Fibroblast of villous mesenchyme (primary cell): ENCODE measurements at places on chromosomes 5 and 9. TPM values are rescaled to one million over a fixed set of nuclear protein-coding genes. Genes with fewer than 3 reads are reported as not detected.

The SLC35D2 gene
- 14.8 and 19.0 TPM in 2 replicates for total RNA-seq

DNA sequence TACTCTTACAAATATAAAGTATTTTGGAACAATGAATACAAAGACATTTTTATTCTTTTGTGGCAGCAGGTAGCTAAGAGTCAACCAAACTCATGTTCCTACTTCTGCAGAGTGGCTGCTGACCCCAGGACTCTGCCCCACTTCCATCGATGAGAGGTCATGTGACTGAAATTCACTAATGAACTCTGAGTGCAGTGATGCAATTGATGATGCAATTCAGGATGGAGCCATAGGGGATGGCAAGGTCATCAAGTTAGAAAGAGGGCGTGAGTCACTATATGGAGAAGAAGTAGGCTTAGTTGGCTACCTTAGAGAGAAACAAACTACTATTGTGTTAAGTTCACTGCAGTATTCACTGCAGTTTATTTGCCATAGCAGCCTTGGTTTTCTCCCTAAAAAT lies 340.4 kb downstream of the CTNND2 start:
- DNase-seq = no peak

The APBB3 gene
- total RNA-seq = 11.9 and 14.7 TPM in 2 replicates

DNA sequence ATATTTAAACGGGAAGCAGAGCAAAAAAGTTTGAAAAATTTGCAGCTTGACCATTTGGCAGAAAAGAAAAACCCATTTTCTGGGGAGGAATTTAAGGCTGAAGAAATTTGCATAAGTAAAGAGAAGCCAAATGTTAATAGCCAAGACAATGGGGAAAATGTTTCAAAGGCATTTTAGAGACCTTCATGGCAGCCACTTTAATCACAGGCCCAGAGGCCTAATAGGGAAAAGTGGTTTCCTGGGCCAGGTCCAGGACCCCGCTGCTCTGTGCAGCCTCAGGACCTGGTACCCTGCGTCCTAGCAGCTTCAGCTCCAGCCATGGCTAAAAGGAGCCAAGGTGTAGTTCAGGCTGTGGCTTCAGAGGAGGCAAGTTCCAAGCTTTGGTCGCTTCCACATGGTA lies 507.3 kb downstream of the SLCO4C1 start:
- no peak for DNase-seq

The PHAX gene
- total RNA-seq = 55.4 and 71.2 TPM in 2 replicates

The DNAH5 gene
- total RNA-seq = 0.97 and 1.3 TPM in 2 replicates

- DNase-seq = no peak
These were observed 14.6 kb downstream of the FOXD1 start for GRCh38 chr5:73433982-73434342.

DNA sequence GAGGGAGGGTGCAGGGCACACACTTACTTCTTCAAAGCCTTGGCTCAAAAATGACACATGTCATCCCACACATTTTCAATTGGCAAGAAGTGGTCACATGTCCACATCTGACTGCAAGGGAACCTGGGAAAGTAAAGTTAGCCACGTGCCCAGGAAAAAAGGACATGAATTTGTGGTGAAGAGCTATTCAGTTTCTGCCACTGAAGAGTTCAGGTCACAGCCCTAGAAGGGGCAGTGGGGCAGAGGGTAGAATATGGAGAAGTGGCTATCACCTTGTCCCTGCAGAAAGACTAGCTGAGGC lies 1.9 kb upstream of the RGS14 start:
- DNase-seq = no peak

DNA sequence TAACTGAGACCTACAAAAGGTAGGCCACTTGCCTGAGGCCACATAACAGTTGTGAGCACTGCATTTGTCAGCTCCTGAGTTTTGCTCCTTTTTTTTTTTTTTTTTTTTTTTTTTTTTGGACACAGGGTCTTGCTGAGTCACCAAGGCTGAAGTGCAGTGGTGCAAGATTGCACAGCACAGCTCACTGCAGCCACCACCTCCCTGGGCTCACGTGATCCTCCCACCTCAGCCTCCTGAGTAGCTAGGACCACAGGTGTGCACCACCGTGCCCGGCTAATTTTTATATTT lies 37.1 kb downstream of the LAMC3 start:
- DNase-seq = no peak

DNA sequence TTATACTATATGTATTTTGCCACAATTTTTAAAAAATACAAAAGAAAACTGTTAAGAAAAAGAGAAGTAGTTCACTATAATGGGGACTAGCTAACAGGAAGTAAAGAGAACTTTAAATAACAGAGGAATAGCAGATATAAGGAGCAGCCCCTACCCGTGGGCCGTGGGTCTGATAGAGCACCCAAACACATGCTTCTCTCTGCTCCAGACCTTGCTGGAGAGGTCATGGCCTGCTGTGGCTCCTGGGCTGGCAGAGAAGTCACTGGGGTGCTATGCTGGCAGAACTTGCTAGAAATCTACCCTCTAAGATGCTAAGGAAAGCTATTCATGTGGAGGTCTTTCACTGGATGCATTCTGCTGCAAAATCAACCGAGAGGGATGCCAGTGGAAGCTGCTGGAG lies 10.0 kb upstream of the TNFAIP8 start:
- DNase-seq = no peak

DNA sequence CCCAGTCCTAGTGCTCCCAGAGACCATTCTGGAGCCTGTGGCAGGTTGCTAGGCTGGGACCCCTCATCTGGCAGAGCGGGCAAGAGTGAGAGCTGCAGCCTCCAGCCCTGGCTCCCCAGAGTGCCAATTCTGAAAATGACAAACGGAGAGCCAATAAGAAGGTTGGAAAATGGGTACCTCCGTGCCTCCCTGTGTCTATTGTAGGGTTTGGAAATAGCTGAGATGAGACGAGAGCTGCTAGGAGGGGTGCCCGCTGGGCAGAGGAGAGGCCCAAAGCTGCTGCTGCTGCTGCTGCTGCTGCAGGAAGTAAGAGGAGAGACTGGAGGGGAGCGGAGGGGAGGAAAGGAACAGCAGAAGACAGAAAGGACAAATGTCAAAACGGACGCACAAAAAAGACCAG lies 36.0 kb upstream of the FUBP3 start:
- no peak for DNase-seq

The TPM2 gene
- 1,636 and 1,893 TPM in 2 replicates for total RNA-seq

GRCh38 chr9:89992326-89993198 lies 387.8 kb downstream of the GADD45G start:
- no peak for DNase-seq

GRCh38 chr5:41508696-41509398 lies 1.6 kb downstream of the PLCXD3 start:
- DNase-seq = no peak

DNA sequence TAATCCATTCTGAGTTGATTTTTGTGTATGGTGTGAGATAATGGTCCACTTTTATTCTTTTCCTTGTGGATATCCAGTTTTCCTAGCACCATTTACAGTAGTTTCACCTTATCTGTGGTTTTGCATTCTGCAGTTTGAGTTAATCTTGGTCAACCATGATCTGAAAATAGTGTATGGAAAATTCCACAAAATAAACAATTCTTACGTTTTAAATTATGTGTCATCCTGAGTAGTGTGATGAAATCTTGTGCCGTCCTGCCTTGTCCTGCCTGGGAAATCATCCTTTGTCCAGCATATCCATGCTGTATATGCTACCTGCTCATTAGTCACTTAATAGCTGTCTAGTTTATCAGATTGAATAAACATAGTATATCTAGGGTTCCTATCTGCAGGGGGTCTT lies 42.1 kb downstream of the CDC42SE2 start:
- DNase-seq = peak; percentile 81

- DNase-seq = peak; percentile 8
These were observed 971 bp downstream of the TMEM267 start for GRCh38 chr5:43482490-43483297.

The PCDHA7 gene
- 0.32 and 0.86 TPM in 2 replicates for total RNA-seq

GRCh38 chr9:114558027-114558675 lies 29.4 kb upstream of the ATP6V1G1 start:
- DNase-seq = peak; percentile 40

The SHISAL2B gene
- total RNA-seq = not detected in 2 replicates

The ZFP2 gene
- total RNA-seq = under 0.01 and 0.86 TPM in 2 replicates

GRCh38 chr9:15262581-15262980 lies 44.4 kb downstream of the TTC39B start:
- no peak for DNase-seq

GRCh38 chr5:140253985-140254384 lies 48.9 kb downstream of the PFDN1 start:
- peak; percentile 44 for DNase-seq

- no peak for DNase-seq
These were observed 15.5 kb downstream of the FGD3 start for GRCh38 chr9:92962846-92963245.

- peak; percentile 56 for DNase-seq
These were observed 12.7 kb downstream of the VAV2 start for GRCh38 chr9:133979273-133979920.

GRCh38 chr9:124557895-124558294 lies 50.7 kb upstream of the NR5A1 start:
- DNase-seq = no peak

The QRFP gene
- not detected in 2 replicates for total RNA-seq

- no peak for DNase-seq
These were observed 300.8 kb downstream of the OSTF1 start for GRCh38 chr9:75389101-75389500.

GRCh38 chr9:109518621-109519335 lies 20.7 kb upstream of the PTPN3 start:
- DNase-seq = no peak

GRCh38 chr5:140018096-140018481 lies 25.0 kb downstream of the NRG2 start:
- DNase-seq = no peak

The PTPN3 gene
- total RNA-seq = under 0.01 TPM in 2 replicates

The TAL2 gene
- not detected in 2 replicates for total RNA-seq

DNA sequence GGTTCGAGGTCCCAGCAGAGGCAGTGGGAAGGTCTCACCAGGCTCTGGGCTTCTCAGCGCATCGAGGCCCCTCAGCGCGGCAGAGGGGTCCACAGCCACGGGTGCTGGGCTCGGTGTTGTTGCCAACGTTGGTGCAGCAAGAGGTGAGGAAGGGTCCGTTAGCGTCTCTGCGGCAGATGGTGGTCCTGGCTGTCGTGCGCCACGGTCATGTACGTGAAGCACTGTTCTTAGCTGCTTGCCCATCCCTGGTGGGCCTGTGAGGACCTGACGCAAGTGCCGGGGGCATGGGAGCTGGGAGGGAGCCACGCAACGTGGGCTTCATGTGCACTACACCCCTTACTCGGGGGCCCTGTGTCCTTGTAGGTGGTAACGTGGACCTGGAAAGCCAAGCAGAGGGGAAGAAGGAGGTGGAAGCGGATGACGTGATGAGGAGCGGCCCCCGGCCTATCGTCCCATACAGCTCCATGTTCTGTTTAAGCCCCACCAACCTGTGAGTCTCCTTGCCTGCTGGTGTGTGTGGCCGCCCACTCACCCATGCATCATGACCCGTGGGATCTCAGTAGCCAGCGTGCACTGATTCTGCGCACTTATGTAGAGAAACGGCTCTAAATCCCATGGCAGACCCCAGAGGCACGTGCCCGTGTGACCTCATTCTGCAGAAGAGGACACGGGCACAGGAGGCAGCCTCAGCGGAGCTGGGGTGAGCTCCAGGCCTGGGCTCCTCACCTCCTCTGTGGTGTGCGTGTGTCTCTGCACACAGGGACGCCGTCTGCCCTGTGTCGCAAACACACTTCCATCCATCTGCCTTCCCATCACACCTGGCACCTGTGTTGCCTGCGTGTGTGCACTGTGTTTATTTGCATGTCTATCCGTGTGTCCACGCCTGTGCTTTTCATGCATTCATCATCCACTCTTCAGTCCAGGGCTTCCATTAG lies 166.1 kb downstream of the CACNA1B start:
- DNase-seq = no peak

- no peak for DNase-seq
These were observed 95.0 kb upstream of the PAM start for GRCh38 chr5:102660111-102660510.

The SH2D3C gene
- total RNA-seq = 0.32 and 0.43 TPM in 2 replicates

DNA sequence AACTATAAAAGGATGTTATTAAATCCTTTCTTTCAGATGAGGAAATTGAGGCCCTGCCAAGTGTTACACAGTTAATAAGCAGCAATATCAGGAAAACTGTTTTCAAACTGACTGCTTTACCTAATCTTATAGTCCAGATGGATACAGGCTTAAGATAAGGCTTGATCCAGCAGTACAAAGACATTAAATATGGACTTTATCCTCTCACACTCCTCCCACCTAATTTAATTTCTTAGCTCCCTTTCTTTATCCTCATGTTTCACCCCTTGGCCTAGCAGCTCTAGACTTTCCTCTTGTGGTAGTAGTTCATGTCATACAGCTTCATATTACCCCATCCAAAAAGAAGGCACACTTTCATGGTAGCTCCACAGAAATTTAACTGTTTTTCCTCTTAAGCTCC lies 164.5 kb downstream of the BAAT start:
- no peak for DNase-seq

DNA sequence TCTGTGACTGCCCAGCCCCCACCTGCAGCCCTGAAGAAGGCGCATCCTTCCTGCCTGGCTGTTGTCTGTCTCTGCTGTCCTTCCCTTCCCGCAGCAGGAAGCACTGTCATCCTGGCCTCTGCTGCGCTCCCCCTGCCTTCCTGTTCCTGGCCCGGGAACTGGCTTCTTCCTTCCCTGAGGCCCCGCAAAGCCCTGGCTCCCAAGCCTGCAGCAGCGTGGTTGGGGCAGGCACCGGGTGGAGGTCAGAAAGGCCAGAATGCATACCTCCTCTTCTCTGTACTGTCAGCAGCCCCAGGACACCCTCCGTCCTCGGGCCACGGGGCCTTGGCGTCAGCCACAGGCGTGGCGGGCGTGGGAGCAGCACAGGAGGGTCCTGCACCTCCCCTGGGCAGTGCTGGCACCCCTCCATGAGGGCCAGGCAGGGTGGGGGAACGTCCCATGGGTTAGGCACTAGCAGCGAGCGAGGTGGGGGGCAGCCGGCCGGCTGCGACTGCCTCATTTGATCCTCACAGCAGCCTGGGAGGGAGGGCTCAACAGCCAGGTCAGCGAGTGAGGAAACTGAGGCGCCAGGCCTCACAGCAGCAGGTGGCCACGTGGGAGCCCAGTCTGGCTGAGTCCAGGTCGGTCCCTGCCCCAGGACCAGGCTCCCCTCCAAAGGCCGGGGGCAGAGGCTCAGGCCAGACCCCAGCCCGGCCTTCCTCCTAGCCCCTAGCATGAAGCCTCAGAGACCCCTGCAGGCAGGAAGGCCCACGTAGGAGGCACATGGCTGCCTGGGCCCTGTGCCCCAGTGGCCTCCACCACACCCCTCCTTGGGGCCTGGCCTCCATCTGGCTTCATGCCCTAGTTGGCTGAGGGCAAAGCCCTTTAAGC lies 9.4 kb downstream of the FLT4 start:
- DNase-seq = no peak

DNA sequence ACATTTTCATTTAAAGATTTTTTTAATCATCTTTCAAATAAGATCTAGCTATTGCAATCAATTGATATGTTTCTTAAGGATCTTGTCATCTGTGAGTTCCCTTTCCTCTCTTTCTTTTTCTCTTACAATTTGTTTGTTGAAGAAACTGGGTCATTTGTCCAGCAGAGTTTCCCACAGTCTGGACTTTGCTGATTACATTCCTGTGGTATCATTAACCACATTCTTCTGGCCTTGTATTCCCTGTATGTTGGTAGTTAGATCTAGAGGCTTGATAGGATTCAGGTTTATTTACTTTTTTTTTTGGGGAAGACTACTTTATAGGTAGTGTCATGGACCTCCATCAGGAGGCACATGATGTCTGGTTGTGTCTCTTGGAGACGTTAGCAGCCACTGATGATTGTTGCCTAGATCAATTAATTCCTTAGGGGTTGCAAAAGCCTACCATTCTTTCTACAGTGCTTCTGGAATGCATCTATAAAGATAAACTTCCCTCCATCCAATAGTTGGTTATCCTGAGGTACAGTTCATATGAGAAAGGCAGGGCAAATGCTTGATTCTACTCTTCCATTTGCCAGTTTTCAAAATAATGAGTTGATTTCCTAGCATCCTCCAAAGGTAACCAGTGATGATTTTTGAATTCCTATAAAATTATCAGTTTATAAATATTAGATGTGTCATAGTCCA lies 14.3 kb downstream of the PDE8B start:
- DNase-seq = peak; percentile 90
